ENCODE measurements at places on chromosomes 1 and 21. TPM values are rescaled to one million over a fixed set of nuclear protein-coding genes. Genes with fewer than 3 reads are reported as not detected.

The NUAK2 gene
- total RNA-seq = 2.8 TPM

DNA sequence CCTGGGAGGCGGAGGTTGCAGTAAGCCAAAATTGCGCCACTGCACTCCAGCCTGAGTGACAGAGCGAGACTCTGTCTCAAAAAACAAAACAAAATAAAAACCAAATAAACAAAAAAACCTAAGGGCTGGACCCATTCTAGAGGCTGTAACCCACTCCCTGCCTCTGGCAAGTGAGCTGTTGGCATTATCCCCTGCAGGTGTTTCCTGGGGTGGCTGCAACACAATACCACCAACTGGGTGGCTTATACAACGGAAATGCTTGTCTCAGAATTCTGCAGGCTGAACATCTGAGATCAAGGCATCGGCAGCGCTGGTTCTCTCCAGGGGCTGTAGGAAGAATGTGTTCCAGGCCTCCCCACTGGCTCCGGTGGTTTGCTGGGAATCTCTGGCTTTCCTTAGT lies 15.2 kb downstream of the LRRC38 start:
- H3K36me3 ChIP-seq = no peaks in the 10 kb centered on the region
- DNase-seq = no peak
- H3K4me1 ChIP-seq = no peaks in the 10 kb centered on the region
- H3K27ac ChIP-seq = no peak overlapping the region
- no peaks in the 10 kb centered on the region for H3K27me3 ChIP-seq

GRCh38 chr1:92346866-92347640 lies 48.2 kb downstream of the RPAP2 start:
- H3K27ac ChIP-seq = no peak overlapping the region
- H3K4me1 ChIP-seq = peaks cover 8% of the 10 kb centered on the region
- H3K4me3 ChIP-seq = no peak overlapping the region
- no peaks in the 10 kb centered on the region for H3K27me3 ChIP-seq
- no peak for DNase-seq

GRCh38 chr1:150552128-150552910 lies 3.1 kb downstream of the ADAMTSL4 start:
- peak overlapping the region; percentile 81 for H3K27ac ChIP-seq
- DNase-seq = peak; percentile 97
- H3K36me3 ChIP-seq = peaks cover 64% of the 10 kb centered on the region
- H3K4me1 ChIP-seq = peaks cover 33% of the 10 kb centered on the region

The FABP3 gene
- not detected for total RNA-seq

GRCh38 chr1:83627045-83627444 lies 371.9 kb downstream of the TTLL7 start:
- H3K4me3 ChIP-seq = no peak overlapping the region
- DNase-seq = no peak
- H3K4me1 ChIP-seq = peaks cover 4% of the 10 kb centered on the region
- no peaks in the 10 kb centered on the region for H3K27me3 ChIP-seq
- no peak overlapping the region for H3K27ac ChIP-seq
- no peaks in the 10 kb centered on the region for H3K36me3 ChIP-seq

DNA sequence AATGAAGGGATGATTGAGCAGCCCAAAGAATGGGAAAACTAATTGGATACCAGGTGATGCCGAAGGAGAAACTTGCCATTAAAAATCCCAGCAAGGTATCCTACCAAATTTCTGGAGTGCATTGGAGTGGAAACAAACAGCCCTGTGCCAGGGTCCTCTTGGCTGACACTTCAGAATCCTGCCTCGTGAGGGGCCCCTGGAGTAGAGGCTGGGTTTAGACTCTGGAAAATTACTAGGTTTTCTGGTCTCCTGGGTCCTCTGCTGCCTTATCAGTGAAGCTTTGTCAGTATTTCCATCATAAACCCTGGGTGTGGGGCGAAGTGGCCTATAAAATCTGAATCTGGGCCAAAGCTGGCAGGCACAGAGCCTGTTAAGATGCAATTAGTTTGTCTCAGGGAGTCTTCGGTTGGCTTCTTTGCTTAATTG lies 289.2 kb upstream of the USP24 start:
- peaks cover 14% of the 10 kb centered on the region for H3K4me1 ChIP-seq
- H3K36me3 ChIP-seq = peaks cover 6% of the 10 kb centered on the region
- H3K27me3 ChIP-seq = no peaks in the 10 kb centered on the region
- no peak for DNase-seq

- peaks cover 4% of the 10 kb centered on the region for H3K4me1 ChIP-seq
- DNase-seq = peak; percentile 57
- no peak overlapping the region for H3K27ac ChIP-seq
- peaks cover 22% of the 10 kb centered on the region for H3K27me3 ChIP-seq
Measured at GRCh38 chr1:7218210-7218832, 433.1 kb downstream of the CAMTA1 start.

- H3K27ac ChIP-seq = no peak overlapping the region
- peaks cover 32% of the 10 kb centered on the region for H3K27me3 ChIP-seq
- DNase-seq = no peak
- no peaks in the 10 kb centered on the region for H3K36me3 ChIP-seq
Measured at GRCh38 chr21:41511858-41512257, 3.9 kb upstream of the TMPRSS2 start.

- peak overlapping the region; percentile 44 for H3K4me3 ChIP-seq
- no peak for DNase-seq
- peak overlapping the region; percentile 74 for H3K27ac ChIP-seq
- no peaks in the 10 kb centered on the region for H3K27me3 ChIP-seq
- peaks cover 74% of the 10 kb centered on the region for H3K4me1 ChIP-seq
Measured at GRCh38 chr1:156489166-156489934, 11.2 kb downstream of the MEF2D start.

DNA sequence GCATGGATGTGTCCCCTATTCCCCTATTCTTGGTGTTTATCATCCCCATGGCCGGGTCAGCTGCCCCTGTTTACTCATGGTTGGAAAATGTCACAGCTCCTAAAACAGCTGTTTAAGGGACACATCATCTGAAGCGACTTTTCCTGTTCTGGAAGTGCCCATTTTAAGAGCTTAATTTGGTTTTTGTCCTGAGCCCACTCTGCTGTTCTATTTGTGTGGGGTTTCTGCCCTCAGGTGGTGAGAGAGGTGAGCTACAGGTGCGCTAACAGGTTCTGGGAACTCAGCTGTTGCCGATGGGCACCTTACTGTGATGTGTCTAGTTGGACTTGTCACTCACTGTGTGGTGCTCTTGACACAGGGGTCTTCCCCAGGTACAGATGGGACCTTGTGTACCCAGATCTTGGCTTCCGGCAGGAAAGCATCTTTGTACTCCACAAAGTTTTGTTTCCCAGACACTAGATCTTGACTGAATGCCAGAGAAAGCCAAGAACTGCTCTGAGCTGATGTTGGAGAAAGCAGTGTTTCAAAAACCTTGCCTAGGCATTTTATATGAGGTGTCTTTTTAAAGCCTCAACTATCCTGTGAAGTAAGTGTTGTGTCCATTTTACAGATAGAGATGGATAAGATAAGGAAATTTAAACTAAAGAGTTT lies 59.0 kb upstream of the CD1D start:
- H3K4me3 ChIP-seq = no peak overlapping the region
- no peaks in the 10 kb centered on the region for H3K36me3 ChIP-seq
- DNase-seq = peak; percentile 85
- peaks cover 19% of the 10 kb centered on the region for H3K4me1 ChIP-seq
- H3K27me3 ChIP-seq = no peaks in the 10 kb centered on the region

- H3K27me3 ChIP-seq = peaks cover 3% of the 10 kb centered on the region
- peaks cover 15% of the 10 kb centered on the region for H3K4me1 ChIP-seq
- DNase-seq = no peak
- H3K36me3 ChIP-seq = no peaks in the 10 kb centered on the region
Measured at GRCh38 chr1:168556647-168557046, 12.8 kb upstream of the XCL2 start.

- no peak overlapping the region for H3K4me3 ChIP-seq
- H3K27me3 ChIP-seq = no peaks in the 10 kb centered on the region
- DNase-seq = peak; percentile 30
Measured at GRCh38 chr1:248752161-248753028, 3.2 kb downstream of the LYPD8 start.

- H3K4me1 ChIP-seq = peaks cover 5% of the 10 kb centered on the region
- H3K27me3 ChIP-seq = no peaks in the 10 kb centered on the region
Measured at GRCh38 chr1:217137210-217137881, 414.1 kb upstream of the ESRRG start.

The CA6 gene
- not detected for total RNA-seq

The NFIA gene
- total RNA-seq = 47.4 TPM

The GPR3 gene
- total RNA-seq = 0.65 TPM

DNA sequence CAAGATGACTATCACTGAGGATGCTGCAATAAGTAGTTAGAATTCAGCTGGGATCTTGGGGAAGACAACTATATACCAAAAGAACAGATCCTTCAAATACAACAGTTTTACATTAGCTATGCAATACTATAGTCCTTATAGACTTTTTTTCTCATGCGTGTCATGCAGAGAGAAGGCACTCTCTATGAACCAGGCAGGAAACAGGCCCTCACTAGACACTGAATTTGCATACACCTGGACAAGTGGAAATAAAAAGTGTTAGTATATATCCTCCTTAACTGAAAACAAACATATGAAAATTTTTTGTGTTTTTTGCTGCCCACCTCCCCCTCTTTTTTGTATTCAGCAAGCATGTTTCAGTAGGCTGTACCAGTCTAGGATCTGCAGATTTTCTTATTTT lies 29.9 kb downstream of the TMCO1 start:
- H3K27me3 ChIP-seq = no peaks in the 10 kb centered on the region
- peaks cover 10% of the 10 kb centered on the region for H3K4me1 ChIP-seq
- H3K4me3 ChIP-seq = no peak overlapping the region
- H3K27ac ChIP-seq = no peak overlapping the region
- DNase-seq = no peak
- H3K36me3 ChIP-seq = peaks cover 85% of the 10 kb centered on the region

DNA sequence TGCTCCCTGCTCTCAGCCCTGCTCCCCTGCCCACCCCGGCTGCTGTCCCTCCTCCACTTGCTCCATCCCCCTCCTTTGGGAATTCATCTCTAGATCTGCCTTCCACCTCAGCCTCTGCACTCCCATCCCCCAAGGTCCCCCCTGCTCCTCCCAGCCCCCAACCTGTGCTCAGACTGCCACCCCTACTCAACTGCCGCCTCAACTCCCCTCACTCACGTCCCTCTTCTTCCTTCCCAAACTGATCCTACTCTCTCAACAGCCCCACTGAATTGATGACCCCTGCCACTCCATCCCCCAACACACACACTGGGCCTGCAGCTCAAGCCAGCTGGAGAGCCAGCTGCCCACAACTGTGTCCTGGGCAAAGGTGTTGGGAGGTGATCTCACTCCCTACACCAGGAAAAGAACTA lies 15.8 kb upstream of the ETV3L start:
- no peak overlapping the region for H3K4me3 ChIP-seq
- H3K27me3 ChIP-seq = peaks cover 30% of the 10 kb centered on the region
- no peak overlapping the region for H3K27ac ChIP-seq
- DNase-seq = no peak
- no peaks in the 10 kb centered on the region for H3K36me3 ChIP-seq

- no peak for DNase-seq
- no peaks in the 10 kb centered on the region for H3K27me3 ChIP-seq
- no peak overlapping the region for H3K4me3 ChIP-seq
- H3K36me3 ChIP-seq = no peaks in the 10 kb centered on the region
Measured at GRCh38 chr1:115351143-115351542, 13.1 kb upstream of the NGF start.

DNA sequence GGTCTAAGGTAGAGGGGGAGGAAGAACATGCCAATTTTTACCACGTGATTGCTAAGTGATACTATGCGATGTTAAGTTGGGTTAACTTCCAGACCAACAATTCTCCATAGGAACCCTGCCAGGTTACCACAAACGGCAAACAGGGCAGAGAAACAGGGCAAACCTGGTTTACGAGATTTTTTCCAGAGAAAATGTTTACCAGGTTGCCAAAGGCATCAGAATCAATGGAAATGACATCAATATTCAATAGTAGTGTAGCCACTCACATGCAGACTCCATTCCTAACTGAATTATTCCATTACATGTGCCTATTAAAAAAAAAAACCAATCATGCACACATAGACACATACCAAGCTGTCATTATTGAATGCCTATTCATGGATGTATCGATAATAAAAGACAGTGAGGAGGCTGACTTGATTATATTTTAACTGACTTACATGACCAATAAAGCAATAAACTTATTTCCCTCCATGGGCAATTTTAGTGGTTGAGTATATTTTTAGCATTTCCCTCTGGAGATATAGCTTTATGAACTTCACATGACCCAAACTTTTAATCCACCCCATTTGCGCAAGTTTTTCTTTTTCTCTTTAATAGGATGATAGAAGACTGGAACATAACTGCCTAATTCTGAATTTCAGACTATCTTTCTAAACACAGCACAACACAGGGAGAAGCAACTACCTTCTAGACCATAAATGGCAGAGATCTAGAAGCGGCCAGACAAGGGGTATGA lies 40.5 kb upstream of the KCNE1 start:
- peaks cover 10% of the 10 kb centered on the region for H3K4me1 ChIP-seq
- H3K27ac ChIP-seq = no peak overlapping the region
- H3K27me3 ChIP-seq = no peaks in the 10 kb centered on the region
- H3K36me3 ChIP-seq = no peaks in the 10 kb centered on the region
- no peak for DNase-seq

The PHLDA3 gene
- total RNA-seq = 169 TPM

The PEX19 gene
- 61.2 TPM for total RNA-seq

The SPRR2D gene
- 430 TPM for total RNA-seq
